ENCODE measurements at places on chromosomes 1 and 21. TPM values are rescaled to one million over a fixed set of nuclear protein-coding genes. Genes with fewer than 3 reads are reported as not detected.

- DNase-seq: no peak
Measured at GRCh38 chr21:15037095-15037899, 27.5 kb downstream of the NRIP1 start.

The OR2L13 gene
- not detected for total RNA-seq

DNA sequence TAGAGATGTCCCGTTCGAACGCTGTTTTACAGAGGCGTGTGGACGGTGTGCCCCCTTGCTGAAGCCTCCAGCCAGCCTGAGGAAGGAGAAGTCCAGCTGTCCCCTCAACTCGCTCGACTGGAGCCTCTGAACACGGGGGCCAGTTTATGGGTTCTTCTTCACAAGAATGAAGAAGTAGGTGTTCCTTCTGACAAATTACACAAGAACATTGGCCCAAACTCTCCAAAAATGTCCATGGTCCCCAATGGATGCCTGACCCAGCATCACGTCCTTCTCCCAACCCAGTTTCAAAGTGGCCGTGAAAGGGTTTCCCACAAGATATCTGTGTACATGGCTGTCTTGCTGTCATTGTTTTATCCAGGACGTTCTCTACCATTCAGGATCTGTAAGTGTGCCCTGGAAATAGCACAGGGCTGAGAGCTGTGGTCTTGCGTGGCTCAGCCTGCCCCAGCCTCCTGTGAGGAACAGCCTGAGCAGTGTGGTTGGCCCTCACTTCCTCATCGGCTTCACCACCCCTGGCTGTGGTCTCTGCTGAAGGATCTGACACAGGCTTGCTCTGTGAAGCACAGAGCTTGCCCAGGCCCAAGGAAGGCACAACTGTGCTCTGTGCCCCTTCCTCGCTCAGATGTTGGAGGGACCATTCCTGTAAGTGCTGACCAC lies 1.0 kb upstream of the S100B start:
- DNase-seq: peak; percentile 65

- peak; percentile 18 for DNase-seq
Measured at GRCh38 chr1:235415008-235415904, 48.0 kb downstream of the TBCE start.

The CTPS1 gene
- 22.5 TPM for total RNA-seq

DNA sequence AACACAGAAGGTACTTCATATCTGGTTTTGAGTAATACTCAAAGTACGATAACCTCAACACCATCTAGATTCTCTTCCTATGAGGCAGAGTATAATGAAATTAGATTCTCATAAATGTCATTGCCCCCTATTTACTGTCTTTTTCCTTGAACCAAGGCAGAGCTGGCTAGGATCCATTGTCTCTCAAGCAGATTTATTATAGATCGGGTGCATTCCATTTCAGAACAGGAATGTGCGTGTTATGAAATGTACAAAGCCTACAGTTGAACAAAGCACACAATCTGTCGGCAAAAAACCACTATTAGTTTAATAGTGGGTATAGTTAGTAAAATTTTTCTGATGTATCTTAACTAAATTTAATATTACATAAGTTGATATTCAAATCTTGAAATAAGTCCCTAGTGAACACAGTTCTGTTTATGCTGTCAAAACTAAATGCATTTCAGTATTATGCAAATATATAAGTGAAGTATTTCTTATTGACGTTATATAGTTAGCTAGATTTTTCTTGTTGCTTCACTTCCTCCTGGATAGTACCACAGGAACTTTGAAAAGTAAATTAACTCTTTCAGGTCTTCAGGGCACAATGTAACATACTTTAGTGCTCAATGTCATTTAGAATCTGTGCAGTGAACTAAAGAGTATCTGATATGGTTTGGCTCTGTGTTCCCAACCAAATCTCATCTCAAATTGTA lies 92.1 kb downstream of the DDAH1 start:
- no peak for DNase-seq

The RAB25 gene
- total RNA-seq: 1.1 TPM

DNA sequence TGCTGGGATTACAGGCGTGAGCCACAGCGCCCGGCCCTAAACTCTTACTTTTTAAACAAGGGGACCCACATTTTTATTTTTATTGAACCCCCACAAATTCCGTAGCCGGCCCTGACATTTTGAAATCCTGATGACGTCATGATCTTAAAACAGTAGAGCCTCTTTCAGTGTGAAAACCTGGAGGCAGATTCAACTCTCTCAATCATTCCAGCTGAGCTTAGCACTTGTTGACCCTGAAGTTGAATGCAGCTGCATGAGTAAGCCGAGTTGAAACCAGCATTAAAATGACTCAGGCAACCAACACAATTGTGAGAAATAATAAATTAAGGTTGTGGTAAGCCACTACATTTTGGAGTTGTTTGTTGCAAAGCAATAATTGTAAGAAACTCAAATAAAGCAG lies 93.9 kb upstream of the ADGRL4 start:
- DNase-seq: no peak

The OR14K1 gene
- not detected for total RNA-seq

- no peak for DNase-seq
Measured at GRCh38 chr21:36127250-36127904, 7.5 kb upstream of the CBR3 start.

The C1orf116 gene
- 0.14 TPM for total RNA-seq

The USH2A gene
- not detected for total RNA-seq

- no peak for DNase-seq
Measured at GRCh38 chr1:59307591-59307990, 10.7 kb downstream of the FGGY start.

DNA sequence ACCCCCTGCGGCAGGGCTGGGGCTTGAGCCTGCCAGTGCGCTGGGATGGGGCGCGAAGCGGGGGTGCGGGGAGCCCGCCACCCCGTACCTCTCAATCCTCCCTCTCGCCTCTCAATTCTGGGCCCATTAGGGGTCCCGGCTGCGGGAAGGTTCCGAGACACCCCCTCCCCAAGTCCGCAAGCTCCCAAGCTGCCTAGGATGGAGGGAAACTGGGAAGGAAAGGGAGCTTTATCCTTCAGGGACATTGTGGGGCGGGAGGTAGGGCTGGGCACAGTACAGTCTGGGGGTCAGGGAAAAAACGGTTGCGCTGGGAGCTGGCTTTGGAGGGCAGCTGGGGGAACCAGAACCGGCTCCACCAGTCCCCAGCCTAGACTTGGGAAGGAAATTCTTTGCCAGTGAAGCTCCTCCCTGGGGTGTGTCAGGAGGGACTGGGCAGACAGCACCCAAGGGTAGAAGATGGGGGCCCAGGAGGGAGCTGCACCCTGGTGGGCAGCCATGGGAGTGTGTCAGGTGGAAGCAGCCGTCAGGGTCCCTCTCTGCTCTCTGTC lies 904 bp downstream of the GJB3 start:
- DNase-seq: no peak

DNA sequence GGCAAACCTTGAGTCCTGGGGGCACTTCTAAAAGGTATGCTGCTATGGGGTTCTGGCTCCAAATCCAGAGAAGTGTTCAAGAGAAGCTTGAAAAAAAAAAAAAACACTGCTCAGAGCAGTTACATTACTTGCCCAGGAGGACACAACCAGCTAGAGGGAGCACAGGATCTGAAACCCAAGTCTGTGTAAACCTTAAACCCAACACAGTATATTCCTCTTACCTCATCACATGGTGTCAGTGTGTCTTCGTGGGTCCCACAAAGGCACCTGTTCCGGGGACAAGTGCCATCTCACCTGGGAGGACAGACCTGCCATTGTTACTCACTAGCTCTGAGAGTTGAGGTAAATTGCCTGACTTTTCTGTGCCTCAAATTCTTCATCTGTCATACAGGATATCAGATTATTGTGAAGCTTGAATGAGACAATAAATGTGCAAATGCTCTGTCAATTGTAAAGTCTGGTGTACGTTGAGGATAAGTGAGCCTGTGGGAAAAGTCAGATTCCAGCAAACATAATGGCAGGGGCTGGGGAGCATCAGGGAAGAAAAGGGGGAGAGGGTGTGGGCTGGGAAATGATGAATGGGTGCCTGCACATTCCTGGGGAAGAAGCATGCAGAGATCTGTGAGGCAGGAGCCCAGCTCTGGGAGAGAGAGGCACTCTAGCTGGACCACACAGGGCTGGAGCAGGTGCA lies 170.4 kb upstream of the ZC3H12A start:
- no peak for DNase-seq

DNA sequence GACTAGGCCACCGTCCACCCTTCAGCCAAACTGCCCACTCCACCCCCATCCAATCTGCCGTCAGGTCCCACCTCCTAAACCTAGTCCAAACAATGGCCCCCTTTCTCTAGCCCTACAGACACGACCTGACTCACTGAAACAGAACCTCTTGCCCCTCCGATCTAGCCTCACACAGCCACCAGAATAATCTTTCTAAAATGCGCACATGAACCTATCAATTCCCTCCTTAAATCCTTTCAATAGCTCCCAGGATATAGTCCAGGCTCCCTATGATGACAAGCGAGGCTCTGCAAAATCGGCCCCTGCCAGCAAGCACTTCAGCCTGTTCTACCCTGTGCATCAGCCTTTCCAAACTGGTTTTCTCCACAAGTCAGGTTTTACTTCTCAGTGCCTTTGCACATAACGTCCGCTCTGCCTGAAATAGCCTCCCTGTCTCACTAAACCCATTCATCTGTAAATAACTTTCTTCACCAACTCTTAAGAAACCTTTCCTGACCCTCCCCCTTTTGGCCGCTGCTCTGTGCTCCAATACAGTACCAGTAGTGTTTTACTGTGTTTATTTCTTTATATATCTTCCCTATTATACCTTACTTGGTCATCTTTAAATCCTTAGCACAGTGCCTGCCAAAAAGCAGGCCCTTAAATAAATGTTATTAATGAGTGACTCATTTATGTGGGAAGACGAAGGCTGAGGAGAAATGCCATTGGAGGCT lies 9.0 kb upstream of the CDC20 start:
- no peak for DNase-seq

The APCS gene
- not detected for total RNA-seq

GRCh38 chr1:47469910-47470309 lies 32.1 kb downstream of the FOXD2 start:
- DNase-seq: no peak

The ITLN2 gene
- not detected for total RNA-seq

The MYOM3 gene
- not detected for total RNA-seq

The OR2T5 gene
- total RNA-seq: not detected

DNA sequence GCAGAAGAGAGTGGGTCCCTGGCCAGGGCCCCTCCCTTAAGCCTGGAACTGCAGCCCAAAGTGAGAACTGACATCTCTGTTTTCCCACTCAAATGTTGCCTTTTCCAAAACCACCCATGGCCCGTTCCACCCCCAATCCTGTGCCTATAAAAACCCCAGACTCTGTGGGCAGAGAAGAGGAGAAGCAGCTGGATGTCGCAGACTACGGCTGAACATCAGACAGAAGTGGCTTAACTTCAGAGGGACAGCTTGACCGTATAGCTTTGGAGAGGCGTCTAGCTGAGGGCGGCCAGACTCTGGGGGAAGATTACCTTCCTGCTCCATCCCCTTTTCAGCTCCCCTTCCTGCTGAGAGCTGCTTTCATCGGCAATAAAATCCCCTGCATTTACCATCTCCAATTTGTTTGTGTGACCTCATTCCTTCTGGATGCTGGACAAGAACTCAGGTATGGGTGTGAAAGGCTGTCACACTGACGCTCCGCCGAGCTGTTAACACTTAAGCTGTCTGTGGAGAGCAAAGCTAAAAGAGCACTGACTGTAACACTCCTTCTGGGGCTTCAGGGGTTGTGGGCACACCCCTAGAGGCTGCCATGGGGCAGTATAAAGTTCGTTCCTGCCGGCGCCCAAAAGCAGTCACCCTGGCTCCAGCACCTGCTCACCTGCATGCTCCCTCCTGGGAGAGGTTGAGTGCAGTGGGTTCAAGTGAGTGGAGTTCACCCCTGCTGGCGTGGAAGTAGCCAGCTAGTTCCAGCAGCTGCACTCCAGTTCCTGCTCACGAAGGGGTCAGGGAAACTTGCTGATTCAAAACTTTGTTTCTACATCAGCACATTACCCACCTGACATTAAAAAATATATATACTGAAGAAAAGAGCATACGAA lies 19.6 kb upstream of the ERO1B start:
- no peak for DNase-seq

- DNase-seq: no peak
Measured at GRCh38 chr1:2504225-2504948, 22.0 kb downstream of the PANK4 start.

DNA sequence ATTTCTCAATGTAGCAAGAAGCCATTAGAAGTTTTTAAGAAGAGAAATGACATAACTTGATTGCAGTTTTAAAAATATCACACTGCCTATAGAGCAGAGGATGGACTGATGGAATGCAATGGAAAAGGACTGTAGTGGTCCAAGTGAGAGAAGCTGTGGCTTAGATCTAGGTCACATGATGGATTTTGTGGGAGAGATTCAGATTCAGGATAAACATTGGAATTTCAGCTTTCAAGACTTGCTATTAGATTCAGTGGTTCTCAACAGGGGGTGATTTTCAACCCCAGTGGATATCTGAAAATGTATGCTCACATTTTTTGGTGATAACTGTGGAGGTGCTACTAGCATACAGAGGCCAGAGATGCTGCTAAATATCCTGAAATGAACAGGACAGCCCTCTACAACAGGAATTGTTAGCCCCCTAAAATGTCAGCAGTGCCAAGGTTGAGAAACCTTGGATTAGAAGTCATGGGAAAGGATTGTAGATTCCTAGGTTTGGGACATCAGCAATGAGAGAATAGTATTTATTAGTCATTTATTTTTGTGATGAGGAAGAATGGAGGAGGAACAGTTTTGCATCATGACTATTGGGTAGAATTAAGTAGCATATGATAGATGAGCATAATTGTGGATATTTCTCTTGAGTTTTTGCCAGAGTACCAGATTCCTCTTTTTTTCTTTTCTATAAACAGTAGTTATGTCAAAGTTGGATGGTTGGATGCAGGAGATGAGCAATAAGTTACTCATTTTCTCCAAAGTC lies 30.1 kb upstream of the KCNK2 start:
- no peak for DNase-seq

- no peak for DNase-seq
Measured at GRCh38 chr1:27547220-27548116, 56.5 kb downstream of the AHDC1 start.

DNA sequence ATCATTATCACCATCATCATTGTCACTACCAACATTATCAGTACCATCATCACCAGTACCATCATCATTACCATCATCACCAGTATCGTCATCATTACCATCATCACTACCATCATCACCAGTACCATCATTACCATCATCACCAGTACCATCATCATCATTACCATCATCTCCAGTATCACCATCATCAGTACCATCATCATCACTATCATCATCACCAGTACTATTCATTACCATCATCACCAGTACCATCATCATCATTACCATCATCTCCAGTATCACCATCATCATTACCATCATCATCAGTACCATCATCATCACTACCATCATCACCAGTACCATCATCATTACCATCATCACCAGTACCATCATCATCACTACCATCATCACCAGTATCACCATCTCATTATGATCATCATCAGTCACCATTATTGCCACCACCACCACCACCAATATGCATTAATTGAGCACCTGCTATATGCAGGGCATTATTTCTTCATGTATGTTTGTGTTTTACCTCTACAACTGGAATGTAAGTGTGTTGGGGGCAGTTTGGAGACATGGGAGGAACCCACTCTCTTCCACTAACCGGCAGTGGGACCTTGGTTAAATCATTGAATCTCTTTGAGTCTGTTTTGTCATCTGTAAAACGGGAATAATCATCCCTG lies 7.0 kb downstream of the ZBTB8B start:
- DNase-seq: no peak

The TLR5 gene
- total RNA-seq: 1.2 TPM

- no peak for DNase-seq
Measured at GRCh38 chr1:161913482-161914140, 110.1 kb downstream of the OLFML2B start.

- DNase-seq: no peak
Measured at GRCh38 chr21:27813344-27813743, 846.5 kb upstream of the ADAMTS5 start.

The OR10Z1 gene
- total RNA-seq: not detected

Data from naive thymus-derived CD8-positive, alpha-beta T cell (primary cell).